Sciatic nerve (tissue), 2 donors: ENCODE measurements at places on chromosomes 3 and 15. TPM values are rescaled to one million over a fixed set of nuclear protein-coding genes. Genes with fewer than 3 reads are reported as not detected.

Gene THSD4
- 21.1 TPM for total RNA-seq

GRCh38 chr3:170467571-170468147, 49.0 kb downstream of the CLDN11 start:
- DNase-seq, result no peak

GRCh38 chr3:41477399-41478014, 278.2 kb downstream of the CTNNB1 start:
- no peak for DNase-seq

GRCh38 chr3:111618945-111619344, 23.8 kb upstream of the ZBED2 start:
- no peak for DNase-seq
